ENCODE measurements at places on chromosomes 6 and 20.
A peak's percentile ranks its signal among the peaks of the same experiment; 100 is the strongest.

DNA sequence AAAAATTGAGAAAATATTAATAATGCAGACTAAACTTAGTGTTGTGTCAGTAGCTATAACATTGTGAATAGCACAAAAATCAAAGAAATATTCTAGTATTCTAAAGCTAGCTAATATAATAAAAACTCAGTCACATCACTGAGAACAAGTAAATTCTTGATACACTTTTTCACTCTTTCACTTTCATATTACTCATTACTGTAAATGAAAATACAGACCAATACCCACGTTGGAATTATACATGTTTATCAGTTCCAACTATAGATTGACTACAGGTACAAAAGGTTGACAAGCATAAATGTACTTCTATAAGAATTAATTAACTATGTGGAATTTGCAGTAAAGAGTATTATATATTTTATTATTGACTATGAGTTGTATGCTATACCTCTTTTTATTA lies 1043.4 kb upstream of the FLRT3 start:
- H3K4me3 ChIP-seq: no peak overlapping the region
- no peaks in the 10 kb centered on the region for H3K27me3 ChIP-seq
- DNase-seq: no peak
- H3K4me1 ChIP-seq: 0 out of 2 replicates have a peak, but pooled peaks cover 4% of the 10 kb centered on the region
- no peaks in the 10 kb centered on the region for H3K36me3 ChIP-seq

- no peaks in the 10 kb centered on the region for H3K4me1 ChIP-seq
- H3K4me3 ChIP-seq: no peak overlapping the region
- no peak overlapping the region for H3K27ac ChIP-seq
- H3K36me3 ChIP-seq: peaks cover 2% of the 10 kb centered on the region
- H3K27me3 ChIP-seq: no peaks in the 10 kb centered on the region
- DNase-seq: no peak
Observed at GRCh38 chr6:150949526-150949925, 84.0 kb downstream of the MTHFD1L start.

DNA sequence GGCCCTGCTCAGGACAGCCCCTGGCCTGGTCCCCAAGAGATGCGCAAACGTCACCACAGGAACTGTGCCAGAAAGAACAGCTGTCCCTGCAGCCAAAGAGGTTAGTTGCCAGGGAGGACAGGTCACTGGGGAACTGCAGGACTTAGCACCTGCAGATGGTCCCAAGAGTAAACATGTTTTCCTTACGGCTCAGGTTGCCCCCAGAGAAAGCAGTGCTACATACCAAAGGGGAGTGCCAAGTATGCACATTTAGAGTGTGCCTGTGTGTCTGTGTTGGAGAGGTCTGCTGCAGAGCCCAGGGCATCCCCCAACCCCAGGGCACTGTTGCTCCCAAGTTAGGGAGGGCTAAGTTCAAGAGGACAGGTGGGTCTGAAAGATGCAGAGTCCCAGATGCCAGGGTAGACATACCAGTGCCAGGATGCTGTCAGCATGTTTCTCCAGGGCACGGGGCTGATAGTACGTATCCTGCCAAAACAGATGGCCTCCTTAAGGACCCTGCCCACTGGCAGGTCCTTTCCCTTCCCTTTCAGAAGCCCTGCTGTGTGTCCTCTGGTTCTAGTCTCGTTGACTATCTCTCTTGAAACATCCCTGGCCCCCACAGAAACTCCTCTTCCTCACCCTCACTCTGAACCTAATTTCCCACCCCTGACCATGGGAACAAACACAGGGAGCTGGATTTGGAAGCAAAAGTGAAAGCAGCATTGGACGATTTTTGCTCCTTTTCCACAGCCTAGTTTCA lies 1.3 kb downstream of the ABHD16A start:
- no peaks in the 10 kb centered on the region for H3K27me3 ChIP-seq
- peaks cover 10% of the 10 kb centered on the region for H3K4me1 ChIP-seq
- peak overlapping the region; percentile 71 for H3K27ac ChIP-seq
- H3K36me3 ChIP-seq: no peaks in the 10 kb centered on the region

DNA sequence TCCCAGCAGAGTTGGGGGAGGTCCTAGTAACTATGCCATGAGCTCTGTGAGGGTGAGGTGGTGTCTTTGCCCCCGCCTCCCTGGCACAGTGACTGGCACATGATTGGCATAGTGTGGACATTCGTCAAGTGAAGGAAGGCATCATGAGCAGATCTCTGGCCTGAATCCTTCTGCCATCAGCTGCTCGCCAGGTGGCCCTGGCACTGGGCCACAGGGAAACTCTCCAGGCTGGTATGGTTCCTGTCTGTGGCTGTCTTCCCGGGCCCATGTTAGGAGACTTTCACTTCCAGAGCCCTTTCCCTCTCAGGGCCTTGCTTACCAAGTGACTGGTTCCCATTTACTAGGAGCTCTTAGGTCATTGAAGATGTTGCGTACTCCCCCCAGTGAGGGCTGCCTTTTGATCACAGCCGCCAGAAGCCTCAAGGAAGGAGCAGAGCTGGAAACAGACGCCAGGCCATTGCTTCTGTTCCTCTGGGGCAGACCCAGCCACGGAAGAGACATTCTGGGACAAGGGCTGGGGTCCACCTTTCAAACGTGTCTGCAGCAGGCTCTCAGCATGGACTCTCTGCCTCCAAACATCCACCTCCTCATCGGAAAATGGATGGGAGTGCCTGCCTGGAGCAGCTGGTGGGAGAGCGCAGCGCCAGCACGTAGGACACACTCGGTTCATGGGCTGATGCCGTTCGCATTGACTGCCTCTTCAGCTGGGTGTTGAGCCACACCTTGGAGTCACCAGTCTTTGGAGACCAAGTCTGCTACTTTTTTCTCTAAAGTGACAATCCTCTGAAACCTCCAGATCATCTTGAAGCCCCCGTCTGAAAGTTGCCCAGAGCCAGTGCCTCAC lies 67.2 kb downstream of the PTPN1 start:
- H3K27me3 ChIP-seq: no peaks in the 10 kb centered on the region
- no peak overlapping the region for H3K4me3 ChIP-seq
- H3K27ac ChIP-seq: no peak overlapping the region
- H3K4me1 ChIP-seq: no peaks in the 10 kb centered on the region

GRCh38 chr20:25539742-25540672 lies 45.3 kb downstream of the NINL start:
- no peak overlapping the region for H3K27ac ChIP-seq
- no peaks in the 10 kb centered on the region for H3K36me3 ChIP-seq
- H3K4me1 ChIP-seq: peaks cover 8% of the 10 kb centered on the region
- H3K27me3 ChIP-seq: no peaks in the 10 kb centered on the region
- no peak overlapping the region for H3K4me3 ChIP-seq
- DNase-seq: peak; percentile 39

GRCh38 chr6:39915866-39916265 lies 18.4 kb downstream of the MOCS1 start:
- H3K27me3 ChIP-seq: no peaks in the 10 kb centered on the region
- H3K4me1 ChIP-seq: no peaks in the 10 kb centered on the region
- no peak for DNase-seq
- H3K36me3 ChIP-seq: no peaks in the 10 kb centered on the region

- H3K27me3 ChIP-seq: peaks cover 11% of the 10 kb centered on the region
- H3K4me3 ChIP-seq: no peak overlapping the region
- H3K36me3 ChIP-seq: no peaks in the 10 kb centered on the region
Observed at GRCh38 chr20:52748990-52749389, 223.2 kb upstream of the TSHZ2 start.

DNA sequence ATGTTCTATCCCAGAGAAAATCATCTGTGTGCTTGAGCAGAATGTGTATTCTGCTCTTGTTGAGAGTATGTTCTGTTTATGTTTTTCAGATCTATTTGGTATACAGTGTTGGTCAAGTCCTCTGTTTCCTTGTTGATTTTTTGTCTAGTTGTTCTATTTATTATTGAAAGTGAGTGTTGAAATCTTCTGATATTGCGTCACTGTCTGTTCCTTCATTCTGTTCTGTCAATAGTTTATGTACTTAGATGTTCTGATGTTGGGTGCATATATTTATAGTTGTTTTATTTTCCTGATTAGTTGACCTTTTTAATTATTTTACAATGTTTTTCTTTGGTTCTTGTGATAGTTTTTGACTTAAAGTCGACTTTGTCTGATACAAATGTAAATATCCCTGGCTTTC lies 458.7 kb upstream of the HSF2 start:
- no peak for DNase-seq
- no peak overlapping the region for H3K4me3 ChIP-seq
- H3K36me3 ChIP-seq: no peaks in the 10 kb centered on the region
- H3K27me3 ChIP-seq: peaks cover 3% of the 10 kb centered on the region
- no peaks in the 10 kb centered on the region for H3K4me1 ChIP-seq
- no peak overlapping the region for H3K27ac ChIP-seq

GRCh38 chr6:138420356-138420755 lies 16.3 kb downstream of the HEBP2 start:
- no peaks in the 10 kb centered on the region for H3K4me1 ChIP-seq
- no peaks in the 10 kb centered on the region for H3K36me3 ChIP-seq
- H3K4me3 ChIP-seq: no peak overlapping the region
- no peaks in the 10 kb centered on the region for H3K27me3 ChIP-seq
- DNase-seq: no peak
- no peak overlapping the region for H3K27ac ChIP-seq

DNA sequence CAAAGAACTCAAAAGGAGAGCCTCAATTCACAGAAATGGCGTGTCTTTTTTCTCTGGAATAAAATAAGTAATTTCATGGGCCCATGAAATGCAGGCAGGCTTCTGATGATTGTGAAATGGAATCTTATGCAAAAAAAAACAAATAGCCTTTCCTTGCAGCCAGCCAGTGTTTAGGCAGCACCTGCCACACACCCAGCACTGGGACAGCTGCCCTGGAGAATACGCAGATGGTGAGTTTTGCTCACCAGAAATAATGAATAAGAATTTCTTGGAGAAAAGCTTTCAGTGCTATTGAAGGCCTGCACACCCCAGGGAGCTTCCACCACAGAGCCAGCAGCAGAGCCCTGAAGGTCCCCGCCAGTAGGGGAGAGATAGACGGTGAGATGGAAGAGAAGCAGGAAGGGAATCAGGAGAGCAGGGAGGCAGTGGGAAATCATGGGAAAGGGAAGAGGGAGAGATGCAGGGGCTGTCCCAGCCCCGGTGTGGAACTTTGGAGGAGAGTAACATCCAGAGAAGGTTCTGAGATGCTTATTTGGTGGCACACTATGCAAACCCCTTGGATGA lies 54.9 kb downstream of the PXDC1 start:
- H3K4me1 ChIP-seq: no peaks in the 10 kb centered on the region
- DNase-seq: no peak
- no peak overlapping the region for H3K27ac ChIP-seq
- H3K27me3 ChIP-seq: no peaks in the 10 kb centered on the region
- no peaks in the 10 kb centered on the region for H3K36me3 ChIP-seq
- H3K4me3 ChIP-seq: no peak overlapping the region

Measured in PC-3 (cell line).